Sigmoid colon (tissue), 7 donors: ENCODE measurements at places on chromosomes 6 and 20. TPM values are rescaled to one million over a fixed set of nuclear protein-coding genes. Genes with fewer than 3 reads are reported as not detected.
A peak's percentile ranks its signal among the peaks of the same experiment; 100 is the strongest.

DNA sequence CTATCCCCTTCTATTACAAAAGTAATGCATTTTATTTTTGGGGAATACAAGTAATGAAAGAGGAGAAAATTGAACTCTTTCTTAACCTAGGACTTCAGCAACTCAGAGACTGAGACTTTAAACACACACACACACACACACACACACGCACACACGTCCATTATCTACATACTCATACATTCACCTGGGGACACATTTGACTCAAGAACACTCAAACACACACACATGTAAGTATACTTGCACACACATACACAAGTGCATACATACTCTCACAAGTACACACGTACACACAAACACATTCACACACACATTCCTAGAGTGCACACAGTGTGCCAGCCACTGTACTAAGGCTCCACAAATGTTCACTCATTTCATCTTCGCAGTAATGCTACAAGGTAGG is 2.1 kb upstream of the R3HDML start:
- no peaks in the 10 kb centered on the region for H3K27me3 ChIP-seq
- H3K36me3 ChIP-seq = no peaks in the 10 kb centered on the region
- no peak for DNase-seq

DNA sequence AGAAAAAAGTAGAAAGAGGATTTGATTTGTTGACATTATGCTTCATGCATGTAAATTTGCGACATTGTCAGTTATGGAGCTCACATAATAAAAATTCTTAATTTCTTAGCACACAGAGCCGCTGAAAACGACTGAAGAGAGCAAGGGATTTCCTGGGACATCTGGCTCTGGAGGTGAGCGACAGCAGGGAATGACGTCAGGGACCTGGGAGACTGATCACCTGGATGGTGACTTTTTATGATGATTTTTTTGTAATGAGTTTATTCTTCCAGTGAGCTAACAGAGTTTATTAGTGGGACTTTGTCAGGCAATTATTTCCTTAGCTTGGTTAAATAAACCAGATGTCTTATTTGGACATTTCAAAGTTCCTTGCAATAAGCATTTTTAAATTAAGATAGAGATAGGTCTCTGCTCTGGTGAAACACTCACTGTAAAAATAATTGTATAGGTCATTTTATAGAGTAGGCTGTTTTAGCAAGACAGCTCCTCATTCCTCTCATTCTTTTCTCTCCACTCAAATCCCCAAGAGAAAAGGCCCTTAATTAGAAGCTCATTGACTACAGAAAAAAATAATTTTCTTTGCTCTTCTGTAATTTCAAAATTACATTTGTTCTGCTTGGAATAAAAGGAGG is 19.4 kb downstream of the TMEM200A start:
- H3K36me3 ChIP-seq = no peaks in the 10 kb centered on the region
- no peaks in the 10 kb centered on the region for H3K27me3 ChIP-seq
- DNase-seq = no peak
- H3K4me3 ChIP-seq = no peak overlapping the region

DNA sequence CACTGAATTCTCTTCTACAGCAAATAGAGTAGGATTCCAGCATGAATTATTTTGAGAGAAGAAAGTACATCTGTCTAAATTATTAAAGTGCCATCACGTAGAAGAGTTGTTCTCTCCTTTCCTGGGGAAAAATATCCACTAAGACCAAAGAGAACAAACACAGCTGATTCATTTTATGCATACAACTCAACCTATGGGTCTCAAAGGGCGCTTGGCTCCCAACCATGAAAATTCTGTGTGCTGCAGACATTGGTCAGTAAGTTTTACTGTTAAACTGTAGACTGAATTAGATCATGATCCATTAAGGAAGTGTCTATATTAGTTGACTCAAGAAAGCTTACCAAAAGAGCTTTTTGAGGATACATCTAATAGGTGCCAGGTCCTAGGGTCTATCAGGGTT is 83.5 kb downstream of the FRK start:
- no peaks in the 10 kb centered on the region for H3K4me1 ChIP-seq
- DNase-seq = no peak
- no peaks in the 10 kb centered on the region for H3K36me3 ChIP-seq

GRCh38 chr20:61744691-61745396 is 320.8 kb downstream of the TAF4 start:
- no peak overlapping the region for H3K4me3 ChIP-seq
- H3K4me1 ChIP-seq = no peaks in the 10 kb centered on the region
- H3K27me3 ChIP-seq = no peaks in the 10 kb centered on the region
- H3K36me3 ChIP-seq = no peaks in the 10 kb centered on the region
- DNase-seq = no peak

- H3K4me1 ChIP-seq = no peaks in the 10 kb centered on the region
- H3K27ac ChIP-seq = peak overlapping the region; percentile 80
- DNase-seq = no peak
- no peaks in the 10 kb centered on the region for H3K27me3 ChIP-seq
Measured at GRCh38 chr6:145842693-145843546, 28.3 kb upstream of the FBXO30 start.

DNA sequence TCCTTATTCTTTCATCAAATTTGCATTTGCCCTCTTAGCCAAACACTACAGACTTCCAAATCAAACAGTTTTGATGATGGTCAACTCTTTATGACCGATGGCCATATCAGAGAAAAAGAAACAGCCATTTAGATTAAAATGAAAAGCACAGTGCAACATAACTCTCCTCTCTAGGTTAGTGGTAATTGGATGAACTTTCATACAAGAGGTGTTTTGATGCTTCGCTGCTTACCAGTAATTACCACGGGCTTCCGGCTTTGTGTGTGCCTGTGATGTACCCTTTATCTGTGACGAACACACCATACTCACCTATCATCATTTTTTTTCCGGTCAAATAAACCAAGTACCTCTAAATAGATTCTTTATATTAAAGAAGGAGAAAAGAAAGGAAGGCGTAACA is 181.8 kb downstream of the FOXA2 start:
- no peaks in the 10 kb centered on the region for H3K36me3 ChIP-seq
- H3K27me3 ChIP-seq = peaks cover 18% of the 10 kb centered on the region
- no peak for DNase-seq
- no peak overlapping the region for H3K27ac ChIP-seq
- H3K4me3 ChIP-seq = no peak overlapping the region
- peaks cover 6% of the 10 kb centered on the region for H3K4me1 ChIP-seq

DNA sequence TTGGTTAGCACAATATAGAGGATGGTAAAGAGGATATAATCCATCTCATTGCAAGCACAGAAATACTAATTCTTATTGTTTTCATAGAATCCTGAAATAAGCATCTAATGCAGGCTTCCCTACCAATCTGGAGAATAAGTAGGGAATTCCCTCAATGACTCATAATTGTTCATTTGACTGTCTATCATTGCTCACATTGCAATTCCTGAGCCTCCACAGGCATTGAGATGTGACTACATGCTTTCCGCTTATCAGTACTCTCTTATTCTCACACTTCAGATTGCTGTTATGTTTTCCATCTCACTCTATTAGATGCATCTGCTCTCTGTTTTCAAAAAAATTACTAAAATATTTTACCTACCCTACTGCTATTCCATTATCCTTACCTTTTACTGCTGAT is 216.2 kb upstream of the PRSS16 start:
- H3K4me3 ChIP-seq = no peak overlapping the region
- no peaks in the 10 kb centered on the region for H3K4me1 ChIP-seq
- no peak overlapping the region for H3K27ac ChIP-seq
- H3K27me3 ChIP-seq = no peaks in the 10 kb centered on the region

GRCh38 chr6:32581315-32582095 is 8.1 kb downstream of the HLA-DRB1 start:
- no peaks in the 10 kb centered on the region for H3K4me1 ChIP-seq
- H3K36me3 ChIP-seq = no peaks in the 10 kb centered on the region
- H3K4me3 ChIP-seq = no peak overlapping the region
- H3K27ac ChIP-seq = no peak overlapping the region
- H3K27me3 ChIP-seq = no peaks in the 10 kb centered on the region

DNA sequence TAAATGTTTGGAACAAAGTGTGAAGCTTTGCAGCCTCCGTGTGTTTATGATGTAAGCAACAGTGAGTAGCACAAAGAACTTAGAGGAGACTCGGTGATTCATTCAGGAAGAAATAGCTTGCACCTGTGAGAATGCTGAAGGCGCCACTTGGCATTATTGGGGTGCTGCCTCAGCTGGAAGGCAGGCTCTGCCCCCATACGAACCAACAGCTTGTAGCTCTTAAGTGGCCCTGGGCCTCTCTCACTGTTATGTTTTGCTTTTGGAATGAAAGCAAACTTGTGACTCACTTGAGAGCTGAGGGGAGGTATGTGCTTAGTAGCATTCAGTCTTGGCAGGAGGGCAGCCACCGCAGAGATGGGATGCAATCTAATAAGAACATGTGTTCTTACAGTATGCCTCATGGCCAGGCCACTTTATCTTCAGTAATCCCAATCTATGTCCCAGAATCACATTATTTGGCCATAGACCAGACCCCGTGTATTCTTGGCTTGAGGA is 310.7 kb downstream of the EYA4 start:
- H3K4me1 ChIP-seq = no peaks in the 10 kb centered on the region
- H3K36me3 ChIP-seq = no peaks in the 10 kb centered on the region
- peak; percentile 70 for DNase-seq
- no peak overlapping the region for H3K4me3 ChIP-seq

DNA sequence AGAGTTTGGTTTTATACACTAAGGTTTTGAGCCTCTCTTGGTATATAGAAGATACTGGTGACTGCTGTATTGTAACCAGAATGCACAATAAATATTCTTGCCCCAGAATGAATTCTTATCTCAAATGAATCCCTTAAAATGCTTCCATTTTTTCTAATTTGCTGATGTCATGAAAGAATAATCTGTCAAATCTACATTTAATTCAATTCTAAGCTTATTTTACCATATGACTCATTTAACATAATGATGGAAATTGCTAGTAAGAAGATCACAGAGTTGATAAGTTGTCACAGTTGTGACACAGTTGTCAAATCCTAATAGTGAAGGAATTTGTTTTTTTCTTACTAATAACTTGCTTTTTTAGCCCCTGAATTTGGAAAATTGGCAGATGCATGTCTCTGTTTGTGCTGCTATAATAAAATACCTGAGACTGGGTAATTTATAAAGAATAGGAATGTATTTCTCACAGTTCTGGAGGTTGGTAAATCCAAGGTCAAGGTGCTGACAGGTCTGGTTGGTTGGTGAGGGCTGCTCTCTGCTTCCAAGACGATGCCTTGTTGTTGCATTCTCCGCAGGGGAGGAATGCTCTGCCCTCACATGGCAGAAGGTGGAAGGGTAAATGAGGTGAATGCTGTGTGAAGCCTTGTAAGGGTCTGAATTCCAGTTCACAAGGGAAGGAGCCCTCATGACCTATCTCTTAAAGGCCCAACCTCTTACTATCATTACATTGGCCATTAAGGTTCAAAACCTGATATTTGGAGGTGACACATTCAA is 4.7 kb downstream of the ECT2L start:
- H3K27ac ChIP-seq = no peak overlapping the region
- DNase-seq = no peak
- peaks cover 29% of the 10 kb centered on the region for H3K4me1 ChIP-seq
- H3K27me3 ChIP-seq = no peaks in the 10 kb centered on the region
- H3K4me3 ChIP-seq = no peak overlapping the region

DNA sequence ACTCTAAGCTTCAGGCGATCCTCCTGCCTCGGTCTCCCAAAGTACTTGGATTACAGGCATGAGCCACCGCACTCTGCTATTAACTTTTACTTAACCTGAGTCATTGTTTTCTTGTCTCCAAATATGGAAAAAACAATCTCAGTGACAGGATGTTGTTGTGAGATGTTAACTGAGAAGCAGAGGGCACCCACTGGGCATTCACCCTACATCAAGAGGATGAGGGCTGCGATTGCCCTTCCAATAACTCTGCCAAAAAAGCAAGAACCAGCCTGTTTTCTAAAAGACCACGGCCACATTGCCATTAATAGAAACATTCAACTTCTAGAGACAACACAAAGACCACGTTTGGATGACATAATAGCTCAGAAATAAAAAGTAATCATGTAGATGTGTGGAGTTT is 107.6 kb upstream of the SGK1 start:
- no peaks in the 10 kb centered on the region for H3K36me3 ChIP-seq
- H3K4me3 ChIP-seq = no peak overlapping the region
- H3K4me1 ChIP-seq = no peaks in the 10 kb centered on the region
- H3K27ac ChIP-seq = no peak overlapping the region

- no peaks in the 10 kb centered on the region for H3K4me1 ChIP-seq
- H3K27me3 ChIP-seq = no peaks in the 10 kb centered on the region
- H3K4me3 ChIP-seq = no peak overlapping the region
Measured at GRCh38 chr6:47490676-47491075, 13.1 kb downstream of the CD2AP start.

DNA sequence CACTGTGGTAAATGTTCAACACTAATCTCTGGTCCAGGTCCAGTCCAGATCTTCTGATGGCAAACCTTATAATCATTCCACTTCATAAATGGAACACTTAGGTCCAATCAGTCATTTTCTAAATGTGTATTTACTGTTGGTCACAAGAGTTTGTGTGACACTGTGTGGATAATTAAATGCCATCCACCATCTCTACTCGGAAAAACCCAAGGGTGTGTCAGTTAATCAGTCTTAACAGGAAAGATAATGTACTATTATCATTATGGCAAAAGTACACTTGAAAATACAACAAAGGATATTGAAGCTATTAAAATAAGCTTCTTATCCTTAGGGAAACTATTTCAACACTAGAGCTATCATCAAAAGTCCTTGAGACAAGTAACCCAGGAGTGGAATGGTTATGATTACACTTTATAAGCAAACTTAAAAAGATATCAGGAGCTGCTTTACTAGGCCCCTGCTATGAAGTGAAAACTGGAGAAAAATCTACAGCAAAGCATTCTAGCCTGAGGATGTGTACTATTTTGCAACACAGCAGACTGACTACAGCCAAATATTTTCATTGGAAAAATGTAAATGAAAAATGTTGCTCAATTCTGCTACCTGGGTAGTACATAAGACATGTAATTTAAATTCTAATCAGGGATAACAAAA is 227.9 kb downstream of the LAMA2 start:
- no peak overlapping the region for H3K4me3 ChIP-seq
- H3K27ac ChIP-seq = peak overlapping the region; percentile 14
- H3K27me3 ChIP-seq = no peaks in the 10 kb centered on the region
- DNase-seq = no peak

UNC5CL gene
- total RNA-seq = 0.36 TPM

COL9A1 gene
- not detected for total RNA-seq

FAM209B gene
- total RNA-seq = not detected

STK35 gene
- total RNA-seq = 13.8 TPM

BTNL2 gene
- not detected for total RNA-seq
